ENCODE measurements at places on chromosomes 2 and 18.

GRCh38 chr2:96887493-96888012, 17.7 kb upstream of the SEMA4C start:
- DNase-seq: no peak

DNA sequence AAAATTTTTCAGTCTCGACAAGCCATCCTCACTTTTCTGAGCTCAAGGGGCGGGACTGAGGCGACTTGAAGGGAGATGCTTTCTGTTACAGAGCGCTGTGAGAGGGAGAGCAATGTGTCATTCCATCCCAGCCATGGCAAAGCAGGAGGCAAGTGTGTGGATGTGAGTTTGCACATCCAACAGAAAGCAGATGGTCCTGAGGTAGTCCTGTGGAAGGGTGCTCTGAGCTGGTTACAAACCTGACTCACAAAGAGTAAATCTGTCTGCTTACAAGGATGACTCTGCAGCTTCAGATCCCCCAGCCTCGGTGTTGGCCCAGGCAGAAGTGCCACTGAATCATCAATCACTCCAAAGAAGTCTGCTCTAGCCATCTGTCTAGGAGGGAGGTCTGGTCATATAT, 482.0 kb upstream of the DCC start:
- no peak for DNase-seq

DNA sequence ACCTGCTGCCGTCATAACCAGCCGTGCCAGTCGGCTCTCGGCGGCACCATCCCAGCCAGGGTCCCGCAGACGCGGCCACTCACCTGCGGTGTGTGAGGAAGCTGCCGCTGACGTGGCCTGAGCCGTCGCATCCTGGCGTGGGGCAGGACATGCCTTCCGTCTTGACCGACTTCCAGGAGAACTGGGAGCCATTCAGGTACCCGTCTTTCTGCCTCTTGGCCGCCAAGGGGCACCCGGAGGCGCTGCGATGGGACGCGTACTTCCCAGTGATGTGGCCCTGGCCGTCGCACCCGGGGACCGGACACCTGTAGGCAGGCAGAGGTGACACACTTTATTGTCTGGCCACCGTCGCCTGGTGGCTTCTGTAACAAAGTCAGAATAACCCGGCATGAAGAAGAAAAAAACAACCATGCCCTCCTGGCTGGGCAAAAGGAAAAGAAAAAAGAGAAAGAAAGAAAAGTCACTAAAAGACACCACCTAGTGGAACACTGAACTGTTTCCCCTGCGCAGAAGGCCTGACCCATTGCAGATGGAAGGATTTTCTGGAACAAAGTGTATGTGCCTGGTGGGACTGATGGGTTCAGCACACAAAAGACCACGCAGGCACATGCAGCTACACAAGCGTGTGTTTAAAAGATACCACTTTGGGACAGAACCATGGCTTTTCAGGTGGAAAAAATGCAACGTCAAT, 94.9 kb upstream of the PXDN start:
- no peak for DNase-seq

- DNase-seq: peak; percentile 89
These were observed 12.2 kb downstream of the WNT10A start for GRCh38 chr2:218892693-218893348.

DNA sequence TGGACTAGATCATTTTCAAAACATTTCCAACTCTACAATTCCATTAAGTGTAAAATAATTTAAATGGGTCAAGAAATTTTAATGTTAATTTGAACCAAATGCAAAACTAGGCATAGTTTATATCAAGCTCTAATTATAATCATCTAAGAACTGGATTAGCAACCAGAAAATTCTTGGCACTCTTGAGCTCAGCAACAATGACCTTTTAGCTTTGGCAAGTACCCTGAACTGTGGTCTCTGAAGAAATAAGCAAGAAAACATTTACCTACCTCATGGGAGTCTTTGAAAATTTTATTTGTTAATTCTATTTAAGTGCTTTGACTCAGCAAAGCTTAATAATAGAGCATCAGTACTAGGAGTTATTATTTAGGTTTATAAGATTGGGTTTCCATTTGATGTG, 313.2 kb downstream of the SATB2 start:
- DNase-seq: no peak

DNA sequence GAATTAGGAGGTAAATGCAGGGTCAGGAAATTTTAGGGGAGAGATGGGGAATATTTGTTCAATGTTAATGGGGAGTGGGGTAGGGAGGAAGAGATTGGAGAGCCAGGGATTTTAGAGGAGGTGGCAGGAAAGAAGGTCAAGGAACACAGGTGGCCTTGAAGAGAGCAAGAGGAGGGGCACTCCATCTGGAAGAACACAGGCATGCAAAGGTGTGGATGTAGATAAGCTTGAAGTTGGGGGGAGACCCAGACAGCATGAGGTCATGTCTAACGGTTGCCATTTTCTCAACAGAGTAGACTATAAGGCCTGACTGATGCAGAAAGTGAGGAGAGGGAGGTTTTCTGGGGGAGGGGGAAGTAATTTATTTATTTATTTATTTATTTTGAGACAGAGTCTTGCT, 77.5 kb downstream of the MAIP1 start:
- DNase-seq: no peak

- DNase-seq: no peak
These were observed 316.2 kb upstream of the THSD7B start for GRCh38 chr2:136448986-136449780.

DNA sequence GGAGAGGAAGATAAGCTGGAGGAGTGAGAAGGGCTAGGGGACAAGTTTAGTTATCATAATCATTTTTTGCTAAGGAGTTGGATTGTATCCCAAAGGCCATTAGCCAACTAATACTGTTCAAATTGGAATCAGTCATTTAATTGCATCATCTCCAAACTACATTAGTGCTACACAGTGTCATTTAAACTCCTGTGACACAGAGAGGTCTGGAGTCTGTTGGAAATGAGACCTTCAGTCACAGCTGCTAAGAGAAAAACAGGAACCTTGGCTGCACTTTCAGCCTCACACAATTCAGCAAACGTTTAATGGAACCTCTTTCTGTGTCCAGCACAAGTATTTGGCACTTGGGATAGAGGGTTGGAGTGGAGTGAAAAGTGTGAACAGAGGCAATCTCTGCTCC, 175.5 kb upstream of the MGAT5 start:
- no peak for DNase-seq

DNA sequence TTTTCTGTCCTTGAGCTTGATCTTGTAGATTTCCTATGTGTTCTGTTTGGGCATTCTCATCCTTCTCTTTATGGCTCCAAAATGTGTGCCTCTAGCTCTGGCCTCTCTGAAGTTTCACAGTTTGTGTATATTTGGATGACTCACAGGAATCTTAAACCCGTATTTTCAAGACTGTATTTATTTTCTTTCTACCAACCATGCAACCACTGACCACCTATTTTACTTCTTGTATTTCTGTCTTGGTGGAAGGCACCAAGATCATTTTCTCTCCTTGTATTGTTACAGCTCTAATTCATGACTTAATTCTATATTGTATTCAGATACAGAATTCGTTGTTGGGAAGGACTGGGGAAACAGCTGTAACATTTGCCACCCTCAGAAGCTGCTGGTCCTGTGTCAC, 39.5 kb downstream of the ACSL3 start:
- no peak for DNase-seq

DNA sequence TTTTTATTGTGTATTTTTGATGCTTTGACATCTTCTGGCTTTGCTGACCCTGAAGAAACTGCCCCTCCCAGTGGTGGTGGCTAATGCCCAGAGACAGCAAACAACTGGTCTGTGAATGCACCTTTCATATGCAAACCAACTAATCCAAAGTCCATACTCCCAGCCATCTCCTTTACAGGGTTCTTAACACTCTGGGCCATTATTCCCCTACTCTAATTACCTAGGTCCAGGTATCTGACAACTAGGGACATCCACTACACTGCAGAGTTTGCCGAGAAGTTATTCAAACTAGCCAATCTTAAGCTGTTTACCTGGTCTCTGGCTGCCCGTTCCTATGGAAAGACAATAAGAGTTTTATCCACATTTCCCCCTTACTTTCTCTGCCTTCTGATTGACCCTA, 73.6 kb downstream of the FSHR start:
- DNase-seq: no peak

- DNase-seq: no peak
These were observed 42.9 kb upstream of the SLC35F5 start for GRCh38 chr2:113799375-113799774.

- DNase-seq: no peak
These were observed 430.9 kb upstream of the KCNH7 start for GRCh38 chr2:163269374-163270021.

DNA sequence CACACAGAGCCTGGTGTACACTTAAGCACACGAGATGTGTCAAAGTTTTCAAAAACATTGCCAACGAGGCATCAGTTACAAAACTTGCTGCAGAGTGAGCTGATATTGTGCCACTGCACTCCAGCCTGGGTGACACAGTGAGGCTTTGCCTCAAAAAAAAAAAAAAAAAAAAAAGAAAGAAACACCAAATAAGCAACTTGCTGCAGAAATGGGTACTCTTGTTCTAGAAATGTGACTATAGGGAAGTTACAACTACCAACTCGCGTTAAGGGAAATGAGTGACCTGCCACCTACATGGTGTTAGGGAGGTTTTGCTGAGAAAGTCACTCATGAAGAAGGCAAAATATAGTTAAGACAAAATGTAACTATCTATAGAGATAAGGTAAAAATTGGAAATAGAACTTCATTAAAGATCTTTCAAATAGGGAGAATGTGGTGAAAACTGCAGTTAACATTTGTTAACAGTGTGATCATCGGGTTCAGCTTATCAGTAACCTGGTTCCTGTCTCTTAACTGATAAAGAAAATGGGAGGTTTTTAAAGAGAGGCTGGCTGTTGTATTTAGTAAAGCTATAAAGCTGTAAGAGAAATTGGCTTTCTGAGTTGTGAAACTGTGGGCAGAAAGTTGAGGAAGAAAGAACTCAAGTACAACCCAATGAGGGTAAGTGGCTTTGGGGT, at the start of gene IL1RL1:
TSS of gene IL1RL1 (plus strand) at position 600 of the 677 bp plus-strand sequence. CDS start 26,702 bp downstream, outside the sequence.
- no peak for DNase-seq

- DNase-seq: no peak
These were observed 207.5 kb downstream of the SPP2 start for GRCh38 chr2:234257859-234258561.

- no peak for DNase-seq
These were observed 182.6 kb downstream of the BCL11A start for GRCh38 chr2:60370814-60371213.

- no peak for DNase-seq
These were observed 119.9 kb upstream of the NDUFV2 start for GRCh38 chr18:8982416-8983183.

DNA sequence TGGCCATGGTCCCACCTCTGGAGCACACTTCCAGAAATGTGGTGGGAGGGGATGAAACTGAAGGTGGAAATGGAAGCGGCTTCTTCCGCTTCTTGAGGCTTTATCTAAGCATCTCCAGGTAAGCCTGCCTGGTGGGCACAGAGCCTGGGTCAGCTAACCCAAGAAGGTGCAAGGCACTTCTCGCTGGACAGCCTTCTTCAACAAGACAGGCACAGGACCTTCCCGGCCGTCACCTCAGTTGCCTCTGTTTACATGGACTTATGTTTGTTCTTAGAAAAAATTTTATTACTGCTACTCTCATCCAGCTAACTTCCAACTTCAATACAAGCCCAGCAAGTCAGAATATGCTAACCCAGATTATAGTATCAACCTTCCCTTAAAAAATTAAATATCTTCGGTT, 51.9 kb downstream of the SRD5A2 start:
- DNase-seq: no peak

DNA sequence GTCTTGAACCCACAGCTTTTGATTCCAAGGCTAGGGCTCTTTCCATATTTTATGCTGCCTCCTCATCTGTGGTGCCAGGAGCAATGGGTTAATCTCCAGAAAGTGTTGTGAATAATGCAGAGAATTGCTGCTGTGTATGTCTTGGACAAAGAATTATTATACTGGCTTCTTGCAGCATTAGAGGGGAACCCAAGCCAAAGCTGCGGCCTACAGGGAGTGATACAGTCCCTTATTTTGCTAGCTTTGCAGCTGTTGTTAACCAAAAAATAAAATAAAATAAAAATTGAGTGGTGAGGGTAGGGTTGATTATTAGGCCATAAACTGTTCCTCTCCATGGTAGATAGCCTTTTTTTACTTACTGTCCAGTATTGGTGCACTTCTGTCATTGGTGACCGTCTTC, 16.7 kb downstream of the WIPF1 start:
- no peak for DNase-seq

DNA sequence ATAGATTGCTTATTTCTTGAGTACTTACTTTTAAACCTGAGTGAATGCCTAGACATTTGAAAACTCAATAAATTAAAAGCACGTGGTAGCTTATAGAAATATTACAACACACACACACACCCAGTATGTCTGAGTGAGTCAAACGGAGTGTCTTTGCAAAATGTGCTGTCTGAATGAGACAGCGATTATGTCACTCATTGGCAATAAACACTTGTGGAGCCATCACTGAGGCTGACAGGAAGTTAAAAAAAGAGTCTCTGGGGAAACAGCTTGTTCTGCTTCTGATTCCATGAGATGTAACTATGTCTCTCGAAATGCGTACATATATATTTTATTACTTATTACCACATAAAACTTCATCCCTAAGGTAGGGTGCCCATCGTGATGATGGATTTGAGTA, 22.3 kb upstream of the VPS4B start:
- no peak for DNase-seq

DNA sequence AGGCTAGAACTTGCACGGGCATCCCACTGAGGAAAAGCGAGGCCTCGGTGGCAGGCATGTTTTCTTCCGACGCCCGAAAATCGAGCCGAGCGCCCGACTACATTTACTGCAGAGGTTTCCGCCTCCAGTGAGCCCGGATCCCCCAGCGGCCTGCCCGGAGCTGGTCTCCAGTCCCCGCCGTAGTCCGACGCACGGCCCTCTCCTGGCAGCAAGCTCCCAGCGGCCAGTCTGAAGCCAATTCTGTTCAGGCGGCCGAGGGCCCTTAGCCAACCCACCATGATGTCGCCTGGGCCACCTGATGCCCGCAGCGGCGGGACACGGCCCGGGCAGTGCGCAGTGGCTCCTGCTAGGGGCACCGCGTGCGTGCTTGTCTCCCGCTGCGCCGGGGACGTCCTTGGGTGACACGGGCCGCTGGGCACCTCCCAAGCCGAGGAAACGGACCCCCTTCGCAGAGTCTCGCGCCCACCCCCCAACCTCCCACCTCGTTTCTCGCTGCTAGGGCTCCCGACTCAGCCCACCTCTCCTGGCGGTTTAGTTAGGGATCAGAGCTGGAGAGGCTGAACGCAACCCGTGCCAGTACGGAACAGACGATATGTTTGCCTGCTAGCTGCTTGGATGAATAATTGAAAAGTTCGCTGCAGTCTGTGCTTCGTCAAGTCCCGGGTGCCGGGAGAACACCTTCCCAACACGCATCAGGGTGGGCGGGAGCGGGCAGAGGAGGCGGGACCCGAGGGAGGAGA, 5.3 kb downstream of the ONECUT2 start:
- DNase-seq: peak; percentile 57

- DNase-seq: no peak
These were observed 30.3 kb downstream of the TFCP2L1 start for GRCh38 chr2:121254748-121255147.

GRCh38 chr2:76281156-76281841, 570.6 kb upstream of the GCFC2 start:
- no peak for DNase-seq

- DNase-seq: no peak
These were observed 3.4 kb downstream of the KLF7 start for GRCh38 chr2:207162316-207162715.

- no peak for DNase-seq
These were observed 5.2 kb upstream of the SPAST start for GRCh38 chr2:32058130-32058529.

GRCh38 chr2:174038462-174038861, 73.3 kb upstream of the SP3 start:
- DNase-seq: no peak
